Cortex of kidney (tissue), 1 donor: ENCODE measurements at places on chromosomes 13 and 19.

GRCh38 chr13:40595693-40596092 lies 70.7 kb downstream of the FOXO1 start:
- DNase-seq, result no peak

DNA sequence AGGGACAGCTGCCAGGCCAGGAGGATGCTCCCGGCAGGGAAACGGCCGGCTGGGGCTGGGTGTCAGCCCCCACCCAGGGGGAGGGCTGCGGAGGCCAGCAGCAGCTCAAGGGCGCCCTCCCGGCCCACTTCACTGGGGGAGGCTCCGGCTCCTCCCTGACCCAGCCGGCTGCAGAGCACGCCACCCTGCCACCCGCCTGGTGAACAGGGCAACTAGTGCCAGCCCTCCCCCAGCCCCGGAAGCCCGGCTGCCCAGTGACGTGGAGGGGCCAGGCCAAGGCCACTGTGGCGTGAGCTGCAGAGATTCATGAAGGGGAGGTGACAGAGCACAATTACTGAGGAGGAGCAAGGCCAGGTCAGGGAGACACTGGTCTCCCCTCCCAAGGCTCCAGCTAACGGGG lies 14.7 kb downstream of the REXO1 start:
- no peak for DNase-seq

- DNase-seq, result no peak
Measured at GRCh38 chr13:109738298-109738746, 48.1 kb downstream of the IRS2 start.

DNA sequence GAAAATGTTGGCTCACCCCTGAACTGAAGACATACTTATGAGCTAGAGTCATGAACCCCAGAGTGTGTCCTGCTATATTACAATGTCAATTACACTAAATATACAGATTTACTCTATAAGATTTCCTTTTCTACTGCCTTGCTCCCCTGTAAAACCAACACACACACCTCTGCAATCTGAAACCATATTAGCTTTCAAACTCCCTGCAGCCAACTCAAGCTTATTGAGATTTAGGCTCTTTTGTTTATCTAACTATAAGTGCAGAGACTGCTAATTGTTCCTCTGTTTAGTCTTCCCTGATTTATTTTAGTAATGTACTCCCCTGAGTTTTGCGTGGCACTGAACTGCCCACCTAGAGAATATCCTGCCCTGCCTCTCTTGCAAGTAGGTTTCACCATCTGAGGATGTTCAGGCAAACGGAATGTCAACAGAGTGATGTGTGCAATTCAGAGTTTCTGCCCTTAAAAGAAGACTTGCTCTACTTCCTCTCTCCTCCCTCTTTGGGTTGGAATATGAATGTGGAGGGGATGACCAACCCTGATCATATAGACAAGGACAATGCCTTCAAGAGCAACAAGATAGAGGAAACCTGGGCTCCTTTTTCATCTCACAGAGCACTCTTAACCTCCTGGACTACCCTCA lies 22.3 kb downstream of the FAM216B start:
- DNase-seq, result no peak

- DNase-seq, result no peak
Measured at GRCh38 chr19:3576696-3577443, 4.1 kb downstream of the HMG20B start.
